ENCODE measurements at places on chromosomes 5 and 9.

GRCh38 chr9:74330487-74331214, 166.5 kb upstream of the RORB start:
- no peak for DNase-seq

DNA sequence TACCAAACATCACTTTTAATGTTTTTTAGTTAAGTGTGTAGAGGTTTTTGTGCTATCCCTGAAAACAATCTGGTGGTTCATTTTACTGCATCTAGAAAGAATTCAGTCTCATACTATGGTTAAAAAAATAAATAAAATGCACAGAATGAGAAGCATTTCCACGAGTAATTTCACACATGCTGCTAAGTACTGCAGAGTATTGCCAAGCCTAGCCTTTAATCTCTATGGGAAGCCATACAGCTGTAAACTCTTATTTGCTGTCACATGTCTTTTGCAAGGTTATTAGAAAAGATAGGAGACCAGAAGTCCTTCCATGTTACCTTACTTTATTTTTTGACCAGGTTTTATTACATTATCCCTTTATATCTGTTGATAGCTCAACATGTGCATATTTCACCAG, 37.6 kb upstream of the MAN2A1 start:
- DNase-seq = no peak

DNA sequence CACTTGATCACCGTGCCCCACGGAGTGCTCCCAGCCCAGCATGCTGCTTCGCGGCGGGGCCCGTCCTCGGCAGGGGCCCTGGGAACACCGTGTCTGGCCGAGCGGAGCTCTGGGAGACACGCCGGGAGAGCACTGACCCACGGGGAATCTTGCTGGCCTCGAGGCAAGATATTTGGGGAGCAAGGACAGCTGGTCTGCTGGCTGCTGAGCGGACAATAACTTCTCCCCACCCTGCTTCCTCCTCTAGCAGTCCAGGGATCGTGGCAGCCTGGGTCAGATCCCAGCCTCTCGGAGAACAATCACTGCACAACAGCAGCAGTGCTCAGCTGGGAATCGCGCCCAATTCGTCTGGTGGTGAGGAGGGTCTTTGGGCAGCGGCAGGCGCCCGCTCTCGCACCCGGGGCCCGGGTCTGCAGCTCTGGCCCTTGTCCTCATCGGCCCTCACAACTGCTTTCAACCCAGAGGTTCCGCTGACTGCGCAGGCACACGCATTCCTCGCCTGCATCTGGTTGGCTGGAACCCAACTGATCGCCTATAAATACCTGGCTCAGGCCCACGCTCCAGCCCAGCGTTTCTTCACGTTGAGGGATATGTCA, 43.4 kb downstream of the DBH start:
- no peak for DNase-seq

DNA sequence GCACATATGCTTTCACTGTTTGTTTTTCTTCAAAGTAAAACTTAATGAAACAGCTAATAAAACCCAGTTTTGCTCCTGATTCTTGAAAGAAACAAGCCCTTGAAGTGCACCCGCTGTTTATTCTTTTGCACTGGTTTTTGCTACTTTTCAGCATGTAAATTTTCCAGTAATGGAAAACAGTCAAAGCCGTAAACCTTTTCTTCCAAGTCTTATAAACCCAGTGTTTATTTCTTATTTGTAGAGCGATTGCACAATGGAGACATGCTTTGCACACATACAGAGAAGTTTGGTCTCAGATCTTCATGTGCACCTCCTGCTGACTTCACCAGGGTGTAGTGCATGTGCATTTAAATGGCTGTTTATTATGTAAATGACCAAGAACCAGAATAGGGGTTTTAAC, 51.8 kb downstream of the ATG10 start:
- DNase-seq = no peak

- DNase-seq = no peak
Observed at GRCh38 chr5:181043285-181044092, 3.4 kb downstream of the BTNL9 start.

GRCh38 chr5:14778792-14779070, 92.8 kb downstream of the ANKH start:
- no peak for DNase-seq

DNA sequence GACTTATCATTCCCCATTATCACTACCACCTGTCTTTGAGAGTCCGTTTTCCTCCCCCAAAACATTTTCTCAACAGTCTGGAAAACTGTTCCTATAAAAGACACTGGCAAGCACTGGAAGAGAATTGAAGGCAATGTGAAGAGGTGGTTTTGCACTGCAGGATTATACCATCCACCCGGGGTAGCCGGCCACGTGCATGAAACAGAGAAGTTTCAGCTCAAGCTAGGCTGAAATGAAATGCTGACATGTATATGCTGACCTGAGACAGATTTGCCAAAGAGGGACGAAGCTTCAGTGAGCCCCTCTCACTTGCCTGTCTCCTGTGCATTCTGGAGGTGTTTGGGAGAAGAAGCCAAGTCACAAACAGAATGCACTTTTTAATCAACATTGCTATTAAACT, 567.0 kb downstream of the EBF1 start:
- no peak for DNase-seq

- no peak for DNase-seq
Observed at GRCh38 chr5:67047616-67048015, 149.0 kb downstream of the CD180 start.

DNA sequence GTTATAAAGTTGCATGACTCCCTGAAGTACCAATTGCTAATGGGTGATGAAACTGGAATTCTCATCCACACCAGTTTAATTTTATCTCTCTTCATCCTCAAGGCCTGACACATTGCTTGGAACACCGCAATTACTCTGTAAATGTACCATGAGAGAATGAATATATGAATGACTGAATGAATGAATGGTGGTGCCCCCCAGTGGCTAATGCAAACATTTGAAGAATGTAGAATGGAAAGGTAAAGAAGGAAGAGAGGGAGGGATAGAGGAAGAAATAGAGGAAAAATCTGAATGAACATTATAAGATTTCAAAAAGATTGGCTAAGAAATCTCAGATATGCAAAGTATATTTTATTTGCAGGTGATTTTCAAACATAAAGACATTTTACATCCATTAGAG, 13.1 kb downstream of the PAPPA start:
- no peak for DNase-seq

GRCh38 chr9:109742776-109743348, 37.1 kb upstream of the PALM2AKAP2 start:
- no peak for DNase-seq

DNA sequence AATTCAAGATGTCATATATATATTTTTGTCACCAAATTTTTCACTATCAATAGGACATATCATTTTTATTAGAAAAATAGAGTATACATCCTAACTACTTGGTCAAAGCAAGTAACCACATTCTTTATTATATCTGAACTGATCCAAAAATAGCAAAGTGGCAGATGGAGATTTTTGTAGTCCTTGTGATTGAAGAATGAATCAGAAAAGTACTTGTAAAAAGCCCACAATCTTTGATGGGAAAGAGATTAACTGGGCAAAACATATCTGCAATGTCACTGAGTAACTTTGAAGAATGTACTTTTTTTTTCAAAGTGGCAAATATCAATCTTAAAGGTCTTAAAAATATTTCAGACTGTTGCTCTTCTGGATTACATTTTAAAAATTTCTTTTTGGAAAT, 1040.6 kb upstream of the SEMA6A start:
- no peak for DNase-seq

DNA sequence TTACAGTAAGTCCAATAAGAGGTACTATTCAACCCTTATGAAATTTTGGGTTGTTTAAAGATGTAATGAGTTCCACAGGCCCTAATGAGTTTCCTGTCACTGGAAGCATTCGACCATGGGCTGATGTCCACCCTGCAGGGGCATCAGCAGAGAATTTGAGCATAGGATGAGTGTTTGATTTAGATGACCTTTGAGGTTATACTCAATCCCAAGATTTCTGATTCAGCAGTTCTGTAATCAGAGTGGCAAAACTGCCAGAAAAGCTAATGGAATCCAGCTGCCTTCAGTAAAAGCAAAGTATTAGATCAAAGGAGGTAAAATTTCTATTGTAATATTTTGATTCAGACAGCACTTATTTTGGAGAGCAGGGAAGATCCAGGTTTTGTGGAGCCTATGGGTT, 68.3 kb downstream of the COX7C start:
- DNase-seq = no peak

- no peak for DNase-seq
Observed at GRCh38 chr5:465591-466403, 22.8 kb downstream of the EXOC3 start.

- no peak for DNase-seq
Observed at GRCh38 chr5:6048746-6049145, 329.6 kb downstream of the MED10 start.

DNA sequence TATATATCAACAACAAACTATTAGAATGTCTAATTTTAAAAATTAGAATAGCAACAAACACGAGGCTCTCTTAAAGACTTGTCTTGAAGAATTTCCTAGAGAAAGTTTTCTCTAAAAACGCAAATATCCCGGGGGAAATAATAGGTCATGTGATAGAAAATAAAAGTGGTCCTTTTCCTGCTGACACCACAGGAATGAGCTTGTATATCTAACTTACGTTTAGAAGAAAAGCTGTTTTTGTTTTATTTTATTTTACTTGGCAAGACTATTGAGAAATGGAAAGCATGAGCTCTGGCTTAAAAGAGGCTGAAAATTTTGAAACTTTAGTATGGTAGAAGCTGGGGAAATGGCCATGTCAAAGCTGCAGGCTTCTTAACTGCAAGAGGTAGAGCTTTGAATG, 465.0 kb downstream of the AGTPBP1 start:
- no peak for DNase-seq
